ENCODE measurements at places on chromosomes 12 and 14.
A peak's percentile ranks its signal among the peaks of the same experiment; 100 is the strongest.

GRCh38 chr12:6555018-6555691 is 687 bp downstream of the IFFO1 start:
- DNase-seq = no peak

DNA sequence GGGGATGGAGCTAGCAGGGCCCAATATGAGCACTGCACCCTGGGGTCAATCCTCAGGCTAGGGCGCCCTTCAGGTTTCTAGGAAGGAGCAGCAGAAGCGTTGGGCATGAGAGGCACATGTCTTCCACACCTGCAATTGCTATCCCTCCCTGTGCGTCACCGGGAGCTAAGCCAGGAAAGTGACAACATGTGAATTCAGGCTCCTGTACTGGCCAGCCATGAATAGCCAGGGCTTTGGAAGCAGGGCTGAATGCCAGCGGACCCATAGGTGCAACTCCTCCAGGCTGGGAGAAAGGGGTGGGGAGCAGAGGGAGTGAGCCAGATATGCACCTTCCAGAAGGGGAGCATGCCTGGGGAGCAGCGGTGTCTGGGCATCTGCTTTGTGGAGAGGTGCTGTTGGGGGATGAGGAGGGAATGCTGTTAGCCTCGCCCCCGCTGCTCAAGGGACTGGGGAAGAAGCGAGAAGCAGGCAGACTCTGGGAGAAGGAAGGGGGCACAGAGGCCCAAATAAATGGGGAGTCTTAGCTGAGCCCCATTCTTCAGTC is 6.1 kb downstream of the HOXC5 start:
- DNase-seq = no peak

DNA sequence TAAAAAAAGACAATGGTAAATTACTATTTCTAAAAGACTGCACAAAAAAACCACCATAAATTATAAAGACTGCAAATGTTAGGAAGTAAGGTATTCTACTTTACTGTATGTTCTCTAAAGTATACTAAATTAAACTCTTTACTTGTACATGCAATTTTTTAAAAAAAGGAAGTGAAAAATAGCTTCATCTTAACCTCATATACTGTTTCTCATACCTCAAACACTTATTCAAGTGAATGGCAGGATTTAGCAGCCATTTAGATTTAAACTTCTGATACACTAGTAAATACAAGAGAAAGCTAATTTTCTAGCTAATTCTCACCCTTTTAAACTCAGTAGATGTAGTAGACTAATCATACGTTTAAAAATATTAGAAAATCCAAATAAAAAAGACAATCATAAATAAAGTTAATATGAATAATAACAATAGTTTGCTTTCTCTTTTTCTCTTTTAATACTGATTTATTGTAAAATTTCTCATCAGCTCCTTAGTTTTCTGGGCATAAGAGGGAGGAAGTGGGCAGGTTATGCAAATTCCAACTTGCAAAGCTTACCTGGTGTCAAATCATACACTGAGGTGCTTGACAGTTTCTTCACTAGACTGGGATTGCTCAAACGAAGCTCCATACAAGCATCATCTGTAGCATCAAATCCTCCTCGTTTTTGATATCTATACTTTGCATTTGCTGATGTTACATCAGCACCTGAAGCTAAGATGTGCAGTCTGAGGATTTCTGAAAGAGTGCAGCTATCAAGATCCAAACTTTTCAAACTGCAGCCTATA is 71.0 kb upstream of the CFL2 start:
- no peak for DNase-seq

GRCh38 chr12:109720152-109720856 is 6.7 kb downstream of the FAM222A start:
- no peak for DNase-seq

DNA sequence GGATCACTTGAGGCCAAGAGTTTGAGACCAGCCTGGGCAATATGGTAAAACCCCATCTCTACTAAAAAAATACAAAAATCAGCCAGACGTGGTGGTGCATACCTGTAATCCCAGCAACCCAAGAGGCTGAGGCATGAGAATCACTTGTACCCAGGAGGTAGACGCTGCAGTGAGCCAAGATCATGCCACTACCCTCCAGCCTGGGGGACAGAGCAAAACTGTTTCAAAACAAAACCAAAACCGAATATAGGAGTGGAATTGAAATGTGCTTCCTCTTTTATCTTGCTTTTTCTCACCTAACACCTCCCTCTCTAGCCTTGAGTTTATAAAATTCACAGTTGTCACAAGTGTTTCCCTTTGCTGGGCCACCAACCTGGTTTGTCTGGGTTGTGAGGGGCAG is 181.9 kb downstream of the PAH start:
- no peak for DNase-seq

- DNase-seq = peak; percentile 4
Measured at GRCh38 chr12:68746572-68747180, 700 bp downstream of the SLC35E3 start.

DNA sequence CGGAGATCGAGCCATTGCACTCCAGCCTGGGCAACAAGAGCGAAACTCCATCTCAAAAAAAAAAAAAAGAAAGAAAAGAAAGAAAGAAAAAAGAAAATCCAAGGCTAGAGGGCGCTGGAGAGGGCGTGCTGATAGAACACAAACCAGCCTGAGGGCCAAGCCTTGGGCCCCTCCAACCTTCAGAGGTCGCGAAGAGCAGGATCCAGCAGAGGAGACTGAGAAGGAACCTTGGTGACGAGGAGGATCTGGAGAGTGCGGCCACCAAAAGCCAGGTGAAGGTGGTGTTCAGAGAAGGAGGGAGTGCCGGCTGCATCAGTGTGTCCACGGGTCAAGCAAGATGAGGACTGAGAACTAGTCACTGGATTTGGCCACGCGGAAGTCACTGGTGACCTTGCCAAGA is 4.1 kb upstream of the DYNC1H1 start:
- no peak for DNase-seq

DNA sequence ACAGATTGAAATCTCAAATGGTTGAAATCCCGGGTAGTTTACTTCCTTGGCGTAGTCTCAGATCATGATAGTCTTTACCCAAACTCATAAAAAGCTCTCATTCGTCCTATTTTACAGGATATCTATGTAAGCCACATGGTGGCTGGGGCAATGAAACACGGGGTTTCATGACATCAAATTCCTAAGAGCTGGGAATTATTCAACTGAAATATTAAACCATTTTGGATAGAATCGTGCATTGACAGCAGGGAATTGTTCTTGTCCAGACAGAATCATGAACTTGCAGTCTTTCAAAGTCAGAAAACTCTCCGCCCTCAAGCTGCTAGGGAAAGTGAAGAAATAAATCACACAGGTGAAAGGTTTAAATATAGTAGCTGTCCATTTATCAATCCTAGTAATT is 33.2 kb upstream of the PRKAB1 start:
- DNase-seq = no peak

- DNase-seq = peak; percentile 80
Measured at GRCh38 chr12:107607464-107608392, 77.9 kb upstream of the PWP1 start.

DNA sequence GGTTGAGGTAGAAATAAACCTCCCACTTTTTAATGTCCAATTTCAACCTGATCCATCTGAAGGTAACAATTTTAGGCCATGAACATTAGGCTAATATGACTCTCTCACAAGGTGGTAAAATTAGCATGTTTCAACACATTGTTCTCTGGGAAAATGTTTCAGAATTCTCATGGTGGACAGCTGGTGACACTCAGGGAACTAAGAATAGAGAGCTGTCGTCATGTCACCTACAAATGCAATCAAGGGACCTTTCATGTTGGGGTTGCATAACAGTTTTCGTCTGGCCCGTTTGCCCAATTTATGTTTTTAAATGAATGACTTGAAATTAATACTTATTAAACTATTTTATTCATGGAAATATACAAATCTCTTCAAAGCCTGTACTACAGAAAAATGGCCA is 180.7 kb upstream of the PRICKLE1 start:
- no peak for DNase-seq

DNA sequence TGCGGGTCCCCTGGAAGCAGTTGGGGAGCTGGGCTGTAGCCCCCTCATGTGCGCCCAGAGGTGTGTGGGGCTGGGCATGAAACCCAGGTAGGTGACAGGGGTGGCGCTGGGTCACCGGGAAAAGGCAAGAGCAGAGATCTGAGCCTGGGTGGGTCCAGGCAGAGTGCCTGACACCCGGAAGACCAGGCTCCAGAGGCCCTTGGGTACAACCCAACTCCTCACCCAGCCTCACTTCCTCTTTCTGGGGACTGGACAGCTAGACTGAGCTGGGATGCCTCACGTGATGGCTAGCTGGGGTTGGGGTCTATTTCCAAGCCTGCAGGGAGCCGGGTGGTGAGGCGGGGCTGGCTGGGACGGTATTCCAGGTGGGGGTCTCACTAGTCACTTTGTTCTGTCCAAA is 16.3 kb upstream of the CYP46A1 start:
- no peak for DNase-seq
